ENCODE measurements at places on chromosomes 11 and 22.

GRCh38 chr22:50730941-50731661 is 6.9 kb upstream of the ACR start:
- DNase-seq, result no peak

DNA sequence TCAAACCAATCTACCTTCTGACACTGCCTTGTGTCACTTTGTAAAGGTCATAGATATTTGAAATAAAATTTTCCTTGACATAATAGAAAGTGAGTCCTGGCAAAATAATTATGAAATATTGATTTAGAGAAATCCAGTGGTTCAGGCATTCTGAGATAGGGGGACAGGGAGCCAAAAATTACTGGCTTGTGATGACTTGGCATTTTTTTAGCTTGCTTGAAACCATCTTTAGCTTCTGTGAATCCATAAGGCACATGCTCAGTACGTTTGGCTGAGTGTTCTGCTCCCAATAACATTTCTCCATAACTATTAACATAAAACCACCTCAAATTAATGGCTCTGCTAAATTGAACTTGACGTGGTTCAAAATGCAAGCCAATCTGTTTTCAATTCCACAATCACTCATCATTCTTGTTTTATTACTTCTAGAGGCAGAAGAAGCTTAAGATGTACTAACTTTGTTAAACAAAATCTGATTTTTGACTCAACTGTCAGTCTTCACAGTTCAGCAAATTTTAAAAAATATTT is 209.0 kb downstream of the LRRC4C start:
- DNase-seq, result no peak

GRCh38 chr22:29461263-29461662 is 18.8 kb upstream of the NEFH start:
- no peak for DNase-seq

- DNase-seq, result no peak
Observed at GRCh38 chr11:125262194-125262829, 97.8 kb downstream of the PKNOX2 start.

GRCh38 chr11:59141673-59142460 is 789 bp upstream of the FAM111A start:
- DNase-seq, result no peak

DNA sequence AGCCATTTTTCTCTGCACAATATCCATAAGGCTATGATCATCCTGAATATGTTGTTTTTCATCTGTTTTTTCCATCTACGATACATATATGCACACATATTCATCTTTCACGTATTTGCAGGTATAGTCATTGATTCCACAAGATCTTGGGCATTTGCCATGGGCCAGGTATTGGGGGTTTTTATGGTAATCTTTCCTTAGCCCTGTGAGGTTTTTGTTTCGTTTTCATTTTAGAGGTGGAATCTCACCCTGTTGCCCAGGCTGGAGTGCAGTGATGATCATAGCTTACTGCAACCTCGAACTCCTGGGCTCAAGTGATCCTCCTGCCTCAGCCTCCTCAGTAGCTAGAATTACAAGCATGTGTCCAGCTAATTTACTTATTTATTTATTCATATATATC is 20.0 kb downstream of the CD6 start:
- no peak for DNase-seq

DNA sequence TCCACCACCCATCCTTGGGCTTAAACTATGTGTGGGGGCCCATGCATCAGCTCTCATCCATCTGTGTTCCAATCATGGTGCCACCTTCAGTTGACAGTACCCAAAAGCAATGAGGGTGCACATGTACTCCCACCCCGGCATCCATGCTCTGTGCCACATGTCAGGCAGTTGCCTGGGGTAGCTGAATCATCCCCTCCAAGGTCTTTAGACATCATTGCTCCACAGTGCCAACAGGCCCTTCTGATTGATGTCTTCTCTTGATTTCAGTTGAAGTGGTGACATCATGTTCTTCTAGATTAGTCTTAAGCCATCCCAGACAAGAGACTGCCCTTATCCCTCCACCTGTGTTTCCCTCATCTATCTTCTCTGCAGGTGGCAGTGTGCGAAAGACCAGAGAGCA is 42.5 kb downstream of the TMPRSS5 start:
- no peak for DNase-seq

DNA sequence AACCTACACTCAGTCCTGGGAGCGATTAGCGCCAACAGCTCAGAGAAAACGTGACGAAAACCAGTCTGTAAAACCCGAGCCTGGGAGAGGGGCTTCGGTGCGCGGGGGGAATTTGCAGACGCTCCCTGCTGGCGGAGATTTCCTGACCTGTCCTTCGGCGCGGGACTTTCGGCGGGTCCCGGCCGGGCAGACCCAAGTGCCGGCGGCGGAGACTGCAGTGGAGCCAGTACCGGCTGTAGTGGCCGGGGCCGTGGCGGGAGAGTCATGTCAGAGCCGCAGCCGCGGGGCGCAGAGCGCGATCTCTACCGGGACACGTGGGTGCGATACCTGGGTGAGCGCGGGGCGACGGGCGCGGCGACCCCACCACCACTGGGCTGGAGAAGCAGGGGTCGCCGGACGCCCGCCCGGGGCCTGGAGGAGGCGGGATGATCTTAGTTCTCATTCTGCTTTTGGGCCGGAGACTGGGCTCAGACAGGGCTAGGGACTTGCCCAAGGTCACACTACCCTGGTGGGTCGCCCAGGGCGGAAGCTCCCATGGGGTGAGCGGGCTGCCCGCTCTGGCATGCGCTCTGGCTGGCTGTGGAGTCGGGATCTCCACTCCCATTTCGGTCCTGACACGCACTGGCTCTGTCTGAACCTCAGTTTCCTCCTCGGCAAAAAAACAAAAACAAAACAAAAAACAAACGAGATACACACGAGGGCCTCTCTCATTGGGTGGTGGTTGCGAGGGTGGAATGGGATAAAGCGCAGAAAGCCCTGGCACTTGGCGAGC is at the start of gene MTFP1:
TSS of gene MTFP1 (plus strand) at position 153 of the 772 bp plus-strand sequence. CDS start at position 265, 112 bp downstream.
- DNase-seq, result peak; percentile 74

- no peak for DNase-seq
Observed at GRCh38 chr22:19840955-19841640, 13.6 kb downstream of the GNB1L start.

DNA sequence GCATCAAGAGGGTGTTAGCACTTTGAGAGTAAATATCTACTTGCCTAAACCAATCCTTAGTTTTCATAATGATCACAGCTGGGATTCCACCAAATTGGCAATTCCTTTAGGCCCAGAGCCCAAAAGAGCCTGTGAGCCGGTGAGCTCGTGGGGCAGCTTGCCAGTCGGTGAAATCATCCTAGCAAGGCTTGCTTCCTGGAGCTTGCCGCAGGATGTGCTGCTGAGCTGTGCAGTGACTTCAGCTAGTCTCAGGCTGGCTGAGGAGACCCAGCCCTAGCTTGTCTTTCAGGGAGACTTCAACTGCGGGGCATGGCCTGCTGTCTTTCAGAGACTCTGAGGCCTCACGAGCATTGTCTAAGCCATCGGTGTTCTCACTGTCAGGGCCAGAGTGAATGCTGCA is 73.6 kb upstream of the SUSD2 start:
- DNase-seq, result peak; percentile 56

- no peak for DNase-seq
Observed at GRCh38 chr11:20261526-20261925, 101.3 kb upstream of the DBX1 start.

- peak; percentile 22 for DNase-seq
Observed at GRCh38 chr11:27203077-27203647, 159.9 kb downstream of the CCDC34 start.
